Glutamatergic neuron (in vitro differentiated cells): ENCODE measurements at places on chromosomes 13 and 19.

DNA sequence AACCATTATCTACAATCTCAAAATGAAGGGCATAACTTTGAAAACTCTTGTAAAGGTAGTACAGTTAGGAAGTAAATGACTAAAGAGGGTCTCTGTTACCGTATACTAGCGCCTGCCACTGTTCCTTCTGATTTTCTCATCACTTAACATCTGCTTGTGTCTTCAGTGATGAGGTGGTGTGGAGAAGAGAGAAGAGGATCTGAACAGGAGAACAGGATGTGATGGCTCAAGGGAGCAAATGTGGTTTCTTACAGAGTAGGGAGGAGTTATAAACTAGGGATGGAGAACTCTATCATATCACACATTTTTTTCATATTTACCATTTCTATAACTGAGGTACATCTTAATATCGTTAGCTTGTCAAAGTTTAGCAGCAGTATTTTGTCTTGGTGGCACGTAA, 1.1 kb downstream of the KCTD4 start:
- no peak for DNase-seq

DNA sequence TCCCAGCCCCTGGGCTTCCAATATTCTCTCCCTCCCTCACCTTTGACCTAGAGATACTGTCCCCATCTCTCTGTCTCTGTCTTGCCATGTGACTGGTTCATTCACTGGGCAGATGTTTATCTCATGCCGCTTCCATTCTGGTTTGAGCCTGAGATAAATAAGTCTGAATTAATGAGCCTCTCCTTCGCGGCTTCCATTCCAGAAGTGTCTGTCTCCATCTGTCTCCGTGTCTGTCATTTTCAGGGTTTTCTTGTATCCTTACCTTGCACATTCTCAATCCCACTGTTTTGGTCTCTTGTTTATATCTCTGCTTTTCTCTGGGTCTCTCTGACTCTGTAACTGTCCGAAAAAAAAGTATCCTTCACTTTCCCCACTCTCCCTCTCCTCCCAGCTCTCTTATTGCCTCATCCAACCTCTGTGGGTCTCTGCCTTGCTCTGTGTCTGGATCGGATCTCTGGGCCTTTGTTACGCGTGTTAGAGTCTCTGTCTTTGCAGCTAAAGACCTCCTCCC, 4.3 kb downstream of the SPHK2 start:
- DNase-seq = no peak

GRCh38 chr13:67967031-67967430, 736.9 kb upstream of the PCDH9 start:
- DNase-seq = no peak

DNA sequence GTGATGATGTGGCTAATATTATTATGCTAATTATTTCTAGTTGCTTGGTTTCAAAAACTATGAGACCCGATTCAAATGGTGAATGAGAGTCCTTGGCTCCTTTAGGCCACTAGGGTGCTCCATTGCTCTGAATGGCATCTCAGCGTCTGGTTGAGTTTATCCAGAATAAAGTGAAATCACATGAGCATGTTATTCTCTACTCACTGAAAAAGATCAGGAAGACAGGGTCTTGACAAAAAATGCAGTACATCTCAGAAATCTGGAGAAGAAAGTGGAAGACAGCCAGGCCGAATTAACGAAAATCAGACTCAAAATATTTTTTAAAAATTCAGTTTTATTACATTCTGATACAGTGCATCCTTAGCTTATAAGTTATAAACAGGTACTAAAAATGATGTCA, 516.2 kb downstream of the MYO16 start:
- DNase-seq = no peak

- DNase-seq = no peak
These were observed 21.8 kb upstream of the OBI1 start for GRCh38 chr13:78680576-78681350.

- no peak for DNase-seq
These were observed 522.1 kb downstream of the SUCLA2 start for GRCh38 chr13:47478985-47479384.

- no peak for DNase-seq
These were observed 18.4 kb upstream of the MYCBP2 start for GRCh38 chr13:77345150-77345780.

GRCh38 chr13:60162096-60162495, 1.6 kb downstream of the DIAPH3 start:
- no peak for DNase-seq

GRCh38 chr19:29526730-29527499, 1.1 kb downstream of the VSTM2B start:
- DNase-seq = peak; percentile 69
